ENCODE measurements at places on chromosomes 12 and 14.

DNA sequence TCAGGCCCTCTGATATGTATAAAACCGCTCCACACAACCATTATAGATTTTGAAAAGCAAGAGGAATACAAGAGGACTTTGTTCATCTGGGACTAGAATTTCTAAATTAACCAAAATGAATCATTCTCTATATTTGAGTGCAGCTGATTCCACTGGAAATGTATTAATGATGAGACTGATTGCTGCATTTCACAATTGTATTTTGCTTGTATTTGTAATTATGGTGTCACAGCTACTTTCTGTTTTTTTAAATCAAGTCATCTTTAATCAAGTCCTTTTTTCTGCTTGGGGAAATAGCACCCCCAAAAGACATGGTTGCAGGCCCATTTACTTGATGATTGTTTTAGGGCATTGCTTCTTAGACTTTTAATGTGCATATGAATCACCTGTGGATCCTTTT lies 162.4 kb downstream of the KICS2 start:
- no peak for DNase-seq

- DNase-seq, result no peak
These were observed 80.6 kb downstream of the RFX4 start for GRCh38 chr12:106663385-106663784.

DNA sequence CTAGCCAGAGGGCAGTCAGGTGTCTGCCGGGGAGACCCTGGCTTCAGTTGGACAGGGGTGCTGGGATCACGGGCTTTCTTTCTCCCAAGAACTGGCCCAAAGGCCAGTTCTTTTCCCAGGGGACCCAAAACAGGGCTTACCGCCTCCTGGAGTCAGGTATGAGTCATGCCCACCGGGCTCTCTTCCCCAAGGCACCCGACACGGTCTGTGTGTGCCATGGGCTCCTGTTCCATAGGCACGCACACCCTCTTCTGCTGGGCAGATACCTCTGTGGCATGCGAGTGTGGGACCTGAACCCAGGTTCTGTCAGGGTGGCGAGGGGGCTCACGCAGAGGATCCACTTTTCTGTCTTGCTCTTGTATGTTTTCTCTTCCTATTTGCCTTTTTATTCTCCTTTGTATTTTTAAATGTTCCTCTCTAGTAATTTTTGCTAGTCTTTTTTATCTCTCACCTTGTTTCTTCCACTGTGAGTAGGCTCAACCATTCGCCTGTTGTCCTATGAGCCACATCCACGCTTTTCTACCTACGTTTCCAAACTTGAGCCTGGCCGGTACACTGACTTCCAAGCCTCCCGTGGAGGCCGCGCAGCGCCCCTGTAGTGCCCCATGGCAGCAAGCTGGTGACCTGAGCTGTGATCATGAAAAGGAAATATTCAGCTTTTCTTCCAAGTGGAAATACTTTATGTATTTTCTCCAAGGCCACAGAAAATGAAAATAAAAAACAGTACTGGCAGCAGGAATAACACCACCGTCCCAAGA lies 362.2 kb downstream of the CACNA1C start:
- no peak for DNase-seq

- DNase-seq, result no peak
These were observed 46.1 kb downstream of the KTN1 start for GRCh38 chr14:55626131-55626530.

GRCh38 chr12:104627990-104628830 lies 171.5 kb downstream of the CHST11 start:
- no peak for DNase-seq

DNA sequence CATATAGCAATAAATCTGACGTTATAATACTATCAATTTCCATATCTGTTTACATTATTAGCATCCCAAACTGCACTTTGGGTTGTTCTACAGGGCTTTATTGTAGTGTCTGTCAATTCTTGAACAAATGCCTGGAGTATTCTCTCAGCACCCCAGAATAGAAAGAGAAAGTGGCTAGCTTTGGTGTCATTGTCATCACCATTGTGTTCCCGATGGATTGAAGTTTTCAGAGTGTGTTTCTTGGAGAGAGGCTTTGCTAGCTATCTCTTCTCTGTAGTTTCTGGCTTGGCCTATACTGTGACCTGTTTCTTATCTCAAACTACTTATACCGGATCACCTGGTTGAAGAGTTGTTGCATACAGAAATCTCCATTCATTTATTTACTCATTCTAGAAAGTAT lies 6.4 kb downstream of the TMEM106C start:
- no peak for DNase-seq
